ENCODE measurements at places on chromosomes 7 and 10.

DNA sequence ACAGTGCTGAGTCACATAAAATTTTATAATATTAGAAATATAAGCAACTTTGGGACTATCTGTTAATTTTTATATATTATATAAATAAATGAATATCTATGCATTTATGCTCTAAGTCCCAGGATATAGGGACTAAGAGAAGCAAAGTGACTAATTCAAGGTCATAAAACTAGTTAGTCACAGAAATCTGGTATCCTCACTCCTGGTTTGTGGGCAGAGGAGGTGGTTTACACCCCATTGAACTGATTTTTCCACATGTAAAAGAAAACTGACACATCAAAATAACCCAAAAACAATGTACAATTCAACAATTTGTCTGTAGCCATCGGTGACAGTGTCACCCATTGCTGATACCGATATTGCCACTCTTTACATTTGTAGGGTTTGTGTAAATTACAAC is 3.0 kb downstream of the PCLO start:
- no peak for DNase-seq

DNA sequence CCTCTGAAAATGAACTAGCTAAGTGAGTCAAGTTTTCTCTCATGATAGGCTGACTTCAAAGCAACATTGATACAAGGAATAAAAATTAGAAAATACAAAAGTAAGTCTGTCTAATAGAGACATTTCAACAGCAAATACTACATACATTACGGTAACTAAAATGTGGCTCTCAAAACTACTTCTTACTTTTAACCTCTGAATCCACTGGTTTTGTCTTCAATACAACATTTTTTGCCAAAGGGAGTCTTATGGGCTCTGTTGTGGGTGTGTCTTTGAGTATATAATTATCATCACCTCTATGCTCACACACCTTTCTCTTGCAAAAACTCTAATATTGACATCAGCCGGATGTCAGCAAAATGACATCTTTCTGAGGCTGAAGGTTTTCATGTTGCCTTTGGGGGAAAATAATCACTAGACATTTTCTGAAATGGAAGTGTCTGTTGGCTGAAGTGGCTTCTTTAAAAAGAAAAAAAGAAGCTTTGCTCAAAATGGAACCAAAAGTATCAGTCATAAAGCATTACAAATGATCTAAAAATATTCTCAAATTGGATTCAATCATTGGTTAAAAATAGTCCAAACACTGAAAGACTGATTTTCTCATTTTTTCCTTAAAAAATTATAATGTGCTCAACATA is 41.8 kb upstream of the FAM133B start:
- no peak for DNase-seq

DNA sequence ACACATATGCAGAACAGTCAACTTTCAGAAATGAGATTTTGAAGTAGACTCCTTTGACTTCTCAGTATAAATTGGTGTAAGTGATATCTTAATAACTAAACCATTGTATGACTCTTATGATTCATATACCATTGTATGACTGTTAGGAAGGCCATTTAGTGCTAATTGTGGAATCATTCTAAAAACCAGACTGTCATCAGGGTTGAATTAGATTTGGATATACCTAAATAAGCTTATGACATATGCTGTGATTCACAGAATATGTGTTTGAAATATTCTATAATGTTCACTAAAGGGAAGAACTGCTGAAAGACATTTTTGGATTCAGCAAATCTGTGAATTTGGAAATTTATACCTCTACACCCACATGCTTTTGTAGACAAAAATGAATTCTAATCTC is 438.1 kb downstream of the MDFIC start:
- no peak for DNase-seq

- DNase-seq: no peak
These were observed 18.0 kb upstream of the DLG5 start for GRCh38 chr10:77944519-77944918.

DNA sequence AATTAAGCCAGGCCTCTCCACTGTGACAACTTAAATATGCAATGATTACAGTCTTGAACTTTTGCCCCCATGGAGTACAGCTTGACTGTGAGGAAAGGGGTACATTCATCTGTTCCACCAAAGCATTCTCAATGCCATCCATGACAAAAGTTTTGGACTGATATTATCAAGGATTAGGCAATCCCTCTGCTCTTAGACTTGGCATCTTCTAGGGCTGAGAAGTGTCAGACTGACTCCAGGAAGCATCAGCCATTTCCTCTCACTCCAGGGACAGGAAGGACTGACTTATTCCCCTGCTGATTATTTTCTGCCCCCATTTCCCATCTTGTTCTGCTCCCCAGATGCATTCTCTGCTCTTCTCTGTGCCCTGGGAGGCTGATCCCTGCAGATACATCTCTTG is 69.7 kb downstream of the ZNF365 start:
- DNase-seq: no peak

- no peak for DNase-seq
These were observed 136.1 kb downstream of the CREB5 start for GRCh38 chr7:28548416-28548815.

GRCh38 chr7:78301407-78301806 is 502.8 kb downstream of the PHTF2 start:
- no peak for DNase-seq

GRCh38 chr7:52540041-52540440 is 495.4 kb upstream of the POM121L12 start:
- no peak for DNase-seq

DNA sequence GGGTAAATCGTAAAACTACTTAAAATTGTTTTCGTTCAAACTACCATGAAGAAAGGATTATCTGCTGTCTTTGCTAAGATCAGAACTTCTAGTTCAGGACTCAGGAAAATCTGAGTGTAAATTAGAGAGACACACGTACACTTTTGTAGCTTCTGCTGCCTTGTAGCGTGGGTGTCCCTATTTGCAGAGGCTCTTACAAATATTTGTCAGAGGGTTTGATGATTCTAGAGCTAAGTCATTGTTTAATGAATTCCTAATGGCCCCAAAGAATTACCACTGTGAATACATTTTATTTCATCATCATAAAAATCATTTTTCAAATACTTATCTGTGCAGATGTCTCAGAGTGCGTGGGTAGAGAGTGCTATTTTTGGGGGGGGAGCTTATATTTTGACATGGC is 314.9 kb downstream of the LRMDA start:
- DNase-seq: no peak

DNA sequence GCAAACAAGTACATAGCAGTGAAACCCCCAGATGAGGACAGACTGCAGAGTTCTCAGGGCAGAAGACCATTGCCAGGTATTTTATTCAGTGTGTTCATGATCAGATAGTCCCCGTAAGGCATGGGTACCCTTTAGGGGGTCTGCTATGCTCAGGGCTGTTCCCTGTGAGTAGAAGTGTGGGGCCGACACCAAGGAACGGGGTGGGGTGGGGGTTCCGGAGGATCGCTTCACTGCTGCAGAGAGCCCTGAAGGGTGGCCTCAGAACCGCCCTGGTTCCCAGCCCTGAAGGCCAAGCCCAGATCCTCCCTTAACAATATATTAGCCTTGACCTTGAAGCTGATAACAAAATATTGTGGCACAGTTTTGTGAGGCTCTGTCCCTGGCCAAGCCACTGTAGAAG is 89.6 kb downstream of the ACTR3B start:
- no peak for DNase-seq

DNA sequence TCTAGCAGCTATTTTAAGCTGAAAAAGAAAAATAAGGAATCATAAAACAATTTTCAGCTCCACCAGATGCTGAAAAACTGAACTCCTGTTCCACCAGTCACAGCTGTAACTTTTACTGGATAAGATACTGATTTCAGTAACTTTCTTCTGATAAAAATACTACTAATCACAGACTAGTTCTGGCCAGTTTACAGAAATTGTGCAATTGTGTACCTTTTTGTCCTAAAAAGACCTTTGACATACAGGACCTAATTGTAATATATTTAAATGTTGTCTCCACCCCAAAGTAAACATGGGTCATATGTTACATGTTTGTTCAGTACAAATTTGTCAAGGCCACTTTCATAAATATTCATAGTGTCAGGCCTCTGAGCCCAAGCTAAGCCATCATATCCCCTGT is 27.1 kb upstream of the PIP start:
- no peak for DNase-seq

GRCh38 chr10:27481486-27481885 is 22.6 kb upstream of the RAB18 start:
- DNase-seq: no peak

DNA sequence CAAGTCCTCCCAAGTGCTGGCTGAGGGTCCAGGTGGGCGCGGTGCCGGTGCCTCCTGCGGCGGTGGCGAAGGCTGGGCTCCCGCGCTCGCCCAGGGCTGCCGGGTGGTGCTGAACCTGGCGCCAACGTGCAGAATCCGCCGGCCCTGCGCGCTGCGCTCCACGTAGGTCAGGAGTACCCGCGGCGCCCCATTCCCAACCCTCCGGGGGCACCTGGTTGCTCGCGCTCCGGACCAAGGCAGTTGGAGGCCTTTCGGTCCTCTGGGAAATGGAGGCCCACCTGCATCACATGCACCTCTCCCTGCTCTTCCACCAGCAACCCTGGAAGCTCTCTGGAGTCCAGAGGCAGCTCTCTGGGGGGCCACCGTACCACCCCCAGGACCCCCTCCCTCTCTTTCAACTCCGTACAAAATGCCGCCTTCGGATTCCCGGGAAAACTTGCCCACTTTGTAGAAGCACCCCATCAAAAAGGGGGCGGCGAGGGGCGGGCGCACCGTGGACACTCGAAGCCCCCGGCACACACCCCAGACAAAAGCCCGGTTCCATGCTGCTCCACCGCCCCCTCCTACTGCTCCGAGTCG is 745 bp downstream of the SLC16A9 start:
- no peak for DNase-seq

DNA sequence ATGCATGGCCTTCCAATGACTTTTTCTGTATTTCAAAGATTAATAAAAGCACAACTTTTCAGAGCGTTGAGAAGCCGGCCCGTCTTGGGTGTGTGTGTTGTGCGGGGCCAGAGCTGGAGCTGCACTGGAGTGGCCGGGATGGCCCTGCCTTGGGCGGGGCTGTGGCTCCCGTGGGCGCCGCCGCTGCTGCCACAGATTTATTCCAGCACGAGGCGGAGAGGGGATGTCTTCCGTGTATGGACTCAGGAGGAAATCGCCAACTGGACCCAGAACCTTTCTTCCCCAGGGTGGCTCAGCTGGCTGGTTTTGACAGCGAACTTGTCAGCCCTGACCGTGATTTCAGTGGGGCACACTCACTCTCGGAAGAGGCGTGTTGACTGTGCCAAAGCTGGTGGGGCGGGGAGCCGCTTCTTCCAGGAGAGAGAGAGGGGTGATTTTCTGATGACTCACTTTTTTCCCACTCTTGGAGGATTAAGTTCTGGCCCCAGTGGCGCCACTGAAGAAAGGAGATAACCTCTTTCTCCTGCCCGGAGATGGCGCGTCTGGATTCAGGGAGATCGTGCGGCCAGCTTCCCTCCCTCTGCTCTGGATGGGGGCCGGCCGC is 72.4 kb downstream of the DNAJB6 start:
- no peak for DNase-seq

GRCh38 chr7:132232406-132232805 is 343.9 kb downstream of the PLXNA4 start:
- DNase-seq: no peak

DNA sequence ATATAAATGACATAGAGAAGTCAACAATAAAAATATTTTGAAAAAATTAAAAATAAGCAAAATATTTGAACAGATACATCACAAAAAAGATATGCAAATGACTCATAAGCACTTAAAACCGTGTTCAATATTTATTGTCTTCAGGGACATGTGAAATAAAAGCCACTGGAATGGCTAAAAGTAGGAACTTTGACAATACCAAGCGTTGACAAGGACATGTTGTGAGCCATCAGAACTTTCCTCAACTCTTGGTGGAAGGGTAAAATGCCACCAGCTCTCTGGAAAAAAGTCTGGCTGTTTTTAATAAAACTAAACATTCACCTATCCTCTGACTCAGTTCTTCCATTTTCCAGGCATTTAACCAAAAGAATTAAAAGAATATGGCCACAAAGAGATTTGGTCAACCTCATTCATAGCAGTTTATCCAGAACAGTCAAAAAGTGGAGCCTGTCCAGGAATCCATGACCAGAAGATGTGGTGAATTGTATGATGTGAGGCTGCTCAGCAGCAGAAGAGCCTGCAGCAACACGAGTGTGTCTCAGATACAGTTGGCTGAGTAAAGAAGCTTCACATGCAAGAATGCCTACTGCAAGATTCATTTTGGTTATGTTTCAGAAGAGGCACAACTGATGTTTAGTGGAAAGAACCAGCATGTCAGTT is 7.1 kb upstream of the KLF6 start:
- no peak for DNase-seq

GRCh38 chr7:41628901-41629300 is 74.0 kb downstream of the INHBA start:
- DNase-seq: no peak

DNA sequence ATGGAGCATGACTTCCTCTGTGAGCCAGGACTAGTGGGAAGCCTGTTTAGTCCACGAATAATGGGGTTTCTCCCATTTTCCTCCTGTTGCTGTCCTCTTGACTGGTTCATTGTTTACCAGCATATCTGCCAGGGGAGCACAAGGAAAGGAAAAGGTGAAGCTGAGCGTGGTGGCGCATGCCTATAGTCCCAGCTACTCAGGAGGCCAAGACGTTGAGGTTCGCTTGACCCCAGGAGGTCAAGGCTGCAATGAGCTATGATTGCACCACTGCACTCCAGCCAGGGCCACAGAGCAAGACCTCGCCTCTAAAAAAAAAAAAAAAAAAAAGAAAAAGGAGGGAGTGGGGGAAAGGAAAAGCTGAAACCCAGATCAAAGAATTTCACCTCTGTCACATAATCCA is 5.8 kb upstream of the IL2RA start:
- DNase-seq: no peak

- DNase-seq: no peak
These were observed 1034.7 kb downstream of the TYW1 start for GRCh38 chr7:68031180-68031943.

GRCh38 chr7:118369987-118370386 is 145.5 kb downstream of the ANKRD7 start:
- no peak for DNase-seq

DNA sequence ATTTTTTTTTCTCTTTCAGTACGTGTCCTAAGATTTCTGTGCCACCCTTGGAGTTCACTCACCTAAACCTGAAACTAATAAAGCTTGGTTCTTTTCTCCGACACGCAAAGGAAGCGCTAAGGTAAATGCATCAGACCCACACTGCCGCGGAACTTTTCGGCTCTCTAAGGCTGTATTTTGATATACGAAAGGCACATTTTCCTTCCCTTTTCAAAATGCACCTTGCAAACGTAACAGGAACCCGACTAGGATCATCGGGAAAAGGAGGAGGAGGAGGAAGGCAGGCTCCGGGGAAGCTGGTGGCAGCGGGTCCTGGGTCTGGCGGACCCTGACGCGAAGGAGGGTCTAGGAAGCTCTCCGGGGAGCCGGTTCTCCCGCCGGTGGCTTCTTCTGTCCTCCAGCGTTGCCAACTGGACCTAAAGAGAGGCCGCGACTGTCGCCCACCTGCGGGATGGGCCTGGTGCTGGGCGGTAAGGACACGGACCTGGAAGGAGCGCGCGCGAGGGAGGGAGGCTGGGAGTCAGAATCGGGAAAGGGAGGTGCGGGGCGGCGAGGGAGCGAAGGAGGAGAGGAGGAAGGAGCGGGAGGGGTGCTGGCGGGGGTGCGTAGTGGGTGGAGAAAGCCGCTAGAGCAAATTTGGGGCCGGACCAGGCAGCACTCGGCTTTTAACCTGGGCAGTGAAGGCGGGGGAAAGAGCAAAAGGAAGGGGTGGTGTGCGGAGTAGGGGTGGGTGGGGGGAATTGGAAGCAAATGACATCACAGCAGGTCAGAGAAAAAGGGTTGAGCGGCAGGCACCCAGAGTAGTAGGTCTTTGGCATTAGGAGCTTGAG is at the start of gene CFTR:
Gene CFTR (plus strand): TSS at position 801 of the 830 bp plus-strand sequence. CDS start 70 bp downstream, outside the sequence.
- no peak for DNase-seq

Measured in stimulated activated effector memory CD8-positive, alpha-beta T cell treated with anti-CD3 and anti-CD28 coated beads, Interleukin-12 subunit alpha, Interleukin-12 subunit beta, amount 100 ng/mL, for 72 hours (primary cell).